Ovary (tissue), 10 donors: ENCODE measurements at places on chromosomes 12 and 14. TPM values are rescaled to one million over a fixed set of nuclear protein-coding genes. Genes with fewer than 3 reads are reported as not detected.

The CLEC14A gene
- 13.0 TPM for total RNA-seq

The SIX1 gene
- total RNA-seq: 0.13 TPM

The RDH11 gene
- 39.9 TPM for total RNA-seq

The DEPDC4 gene
- total RNA-seq: 0.83 TPM

The LRRC43 gene
- total RNA-seq: not detected

The PRB2 gene
- total RNA-seq: not detected

The ESPL1 gene
- total RNA-seq: 0.24 TPM

The KCNC2 gene
- total RNA-seq: not detected

The IL31 gene
- total RNA-seq: not detected

The C1QL4 gene
- total RNA-seq: not detected

The TAS2R50 gene
- total RNA-seq: 1.9 TPM

The HCAR3 gene
- not detected for total RNA-seq

The TRMT61A gene
- total RNA-seq: 14.8 TPM

The SYCP3 gene
- not detected for total RNA-seq

The KRT78 gene
- total RNA-seq: not detected

The FGF6 gene
- not detected for total RNA-seq

The TDRD9 gene
- 0.87 TPM for total RNA-seq

The INHBC gene
- not detected for total RNA-seq

The PLCZ1 gene
- total RNA-seq: not detected

The MEG3 gene
- total RNA-seq: 1,950 TPM

The PAPLN gene
- 35.4 TPM for total RNA-seq
